ENCODE measurements at places on chromosomes 6 and 20.
A peak's percentile ranks its signal among the peaks of the same experiment; 100 is the strongest.

DNA sequence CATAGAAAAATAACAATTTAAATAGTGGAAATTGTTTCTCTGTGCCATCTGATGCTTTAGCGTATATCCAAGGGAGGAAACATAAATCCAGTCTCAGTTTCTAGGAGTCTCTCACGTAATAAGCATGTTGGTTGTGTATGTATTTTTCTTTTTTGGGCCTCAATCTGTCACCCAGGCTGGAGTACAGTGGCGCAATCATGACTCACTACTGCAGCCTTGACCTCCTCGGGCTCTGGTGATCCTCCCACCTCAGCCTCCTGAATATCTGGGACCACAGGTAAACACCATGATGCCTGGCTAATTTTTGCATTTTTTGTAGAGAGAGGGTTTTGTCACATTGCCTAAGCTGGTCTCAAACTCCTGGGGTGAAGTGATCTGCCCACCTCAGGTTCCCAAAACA is 78.6 kb upstream of the PLN start:
- no peak for DNase-seq

- DNase-seq = no peak
Measured at GRCh38 chr6:160010067-160010466, 41.2 kb downstream of the IGF2R start.

GRCh38 chr20:38676576-38676975 is 47.7 kb upstream of the SLC32A1 start:
- no peak for DNase-seq

- DNase-seq = no peak
Measured at GRCh38 chr6:85600713-85601313, 7.2 kb upstream of the SNX14 start.

DNA sequence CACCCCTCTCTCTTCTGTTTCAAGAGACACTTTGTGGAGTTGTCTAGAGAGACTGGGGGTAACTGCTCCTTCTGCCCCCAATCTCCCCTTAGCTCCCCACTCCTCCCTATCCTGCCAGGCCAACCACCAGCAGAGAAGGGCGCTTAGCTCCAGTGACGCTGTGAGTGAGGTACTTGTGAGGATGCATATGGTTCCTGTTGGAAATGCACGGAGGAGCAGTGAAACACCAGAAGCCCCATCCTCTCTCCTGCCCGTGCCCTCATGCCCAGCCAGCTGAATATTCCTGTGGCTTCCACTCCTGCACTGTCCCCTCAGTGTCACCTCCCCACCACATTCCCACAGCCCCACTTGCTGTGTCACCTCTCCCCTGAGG is 11.9 kb downstream of the NT5E start:
- DNase-seq = no peak

GRCh38 chr6:110287462-110288341 is 70.4 kb downstream of the METTL24 start:
- no peak for DNase-seq

GRCh38 chr6:152595499-152595898 is 41.7 kb downstream of the SYNE1 start:
- DNase-seq = no peak

DNA sequence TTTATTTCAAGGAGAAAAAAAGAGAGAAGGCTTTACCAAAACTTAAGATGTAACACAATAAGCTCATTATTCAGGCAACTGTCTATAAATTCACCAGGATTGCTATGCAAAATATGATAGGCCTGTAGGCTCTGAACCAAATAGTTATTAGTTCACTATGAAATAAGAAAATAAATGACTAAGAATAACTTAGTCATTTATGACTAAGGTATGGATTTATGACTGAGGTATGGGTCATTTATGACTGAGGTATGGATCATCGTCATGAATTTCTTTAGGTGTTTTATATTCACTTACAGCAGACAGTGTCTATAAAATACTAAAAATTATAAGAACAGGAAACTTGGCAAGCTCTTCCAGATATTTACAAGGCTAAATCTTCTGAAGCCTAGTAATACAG is 52.1 kb upstream of the SNX9 start:
- no peak for DNase-seq

DNA sequence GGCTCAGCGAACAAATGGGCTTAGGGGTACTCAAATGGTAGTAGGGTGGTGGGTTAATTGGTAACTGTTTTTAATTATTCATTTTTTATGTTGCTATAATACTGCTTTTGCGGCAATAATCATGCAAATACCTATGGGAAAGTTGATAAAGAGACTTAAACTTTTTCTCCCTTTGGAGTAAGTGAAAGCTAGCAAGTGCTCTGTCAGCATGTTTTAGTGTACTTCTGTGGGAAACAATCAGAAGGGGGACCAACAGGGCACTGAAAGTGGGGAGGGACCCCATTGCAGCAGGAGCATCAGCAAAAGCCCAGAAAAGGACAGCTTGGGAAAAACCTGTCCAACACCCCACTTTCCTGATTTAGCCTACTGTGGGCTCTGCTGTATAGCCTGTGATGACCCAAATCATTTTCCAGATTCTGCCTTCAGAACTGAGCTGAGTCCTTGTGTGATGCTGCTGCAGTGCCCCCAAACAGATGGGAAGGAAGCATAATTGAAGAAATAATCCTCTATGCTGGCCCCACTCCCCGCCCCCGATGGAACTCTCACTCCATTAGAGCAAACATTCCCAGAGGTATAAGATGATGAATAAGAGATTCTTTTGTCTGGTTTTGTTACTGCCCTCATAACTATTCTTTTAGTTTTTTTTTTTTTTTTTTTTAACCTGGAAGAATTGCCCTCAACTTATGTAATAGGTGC is 322.8 kb downstream of the CD83 start:
- DNase-seq = no peak

DNA sequence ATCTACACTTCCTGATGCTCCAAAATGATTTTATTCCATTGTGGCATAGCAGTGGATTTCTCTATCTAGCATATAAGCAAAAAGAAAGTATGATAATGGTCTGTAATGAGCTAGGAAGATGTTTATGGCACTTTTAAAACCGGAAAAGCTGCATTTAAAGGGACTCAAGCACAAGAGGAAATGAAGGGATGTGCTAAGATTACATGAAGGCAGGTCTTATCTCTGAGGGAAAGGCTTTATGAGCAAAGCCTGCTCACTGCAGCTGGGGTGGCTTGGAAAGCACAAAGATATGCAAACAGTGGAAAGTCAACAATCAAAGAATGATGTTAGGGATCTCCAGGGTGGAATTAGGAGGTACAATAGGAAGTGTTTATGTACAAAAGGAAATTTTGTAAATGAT is 138.2 kb downstream of the TENT5A start:
- DNase-seq = no peak

GRCh38 chr6:41072836-41073202 is at the start of gene NFYA:
NFYA (plus strand) TSS chr6:41072974; CDS start chr6:41079090, 6,116 bp downstream.
- peak; percentile 99 for DNase-seq

DNA sequence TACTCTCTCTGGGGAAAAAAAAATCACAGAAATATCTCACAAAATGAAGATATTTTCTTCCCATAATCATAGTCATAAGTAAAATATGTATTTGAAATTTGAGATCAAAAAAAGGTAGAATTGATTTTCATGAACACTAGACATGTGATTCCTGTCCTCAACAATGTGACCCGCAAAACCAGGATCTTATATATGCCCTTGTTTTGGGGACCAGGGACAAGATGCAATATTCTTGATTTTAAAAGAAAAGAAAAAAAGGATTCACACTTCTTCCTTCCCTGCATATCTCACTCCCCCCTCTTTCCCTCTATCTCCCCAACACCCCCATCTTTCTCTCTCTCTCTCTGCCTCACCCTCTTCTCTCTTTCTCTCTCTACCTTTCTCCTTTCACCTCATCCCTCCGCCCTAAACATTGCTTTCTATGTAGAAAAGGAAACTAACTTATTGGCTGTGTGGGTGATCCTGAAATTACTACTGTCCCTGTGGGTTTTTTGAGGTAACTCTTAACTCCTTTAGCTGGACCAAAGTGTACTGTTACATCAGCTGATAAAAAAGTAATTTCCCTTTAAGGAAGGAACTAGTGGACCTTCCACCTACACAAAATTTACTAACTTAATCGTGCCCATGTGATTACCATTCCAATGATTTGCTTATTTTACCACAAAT is 85.6 kb downstream of the AIG1 start:
- no peak for DNase-seq

DNA sequence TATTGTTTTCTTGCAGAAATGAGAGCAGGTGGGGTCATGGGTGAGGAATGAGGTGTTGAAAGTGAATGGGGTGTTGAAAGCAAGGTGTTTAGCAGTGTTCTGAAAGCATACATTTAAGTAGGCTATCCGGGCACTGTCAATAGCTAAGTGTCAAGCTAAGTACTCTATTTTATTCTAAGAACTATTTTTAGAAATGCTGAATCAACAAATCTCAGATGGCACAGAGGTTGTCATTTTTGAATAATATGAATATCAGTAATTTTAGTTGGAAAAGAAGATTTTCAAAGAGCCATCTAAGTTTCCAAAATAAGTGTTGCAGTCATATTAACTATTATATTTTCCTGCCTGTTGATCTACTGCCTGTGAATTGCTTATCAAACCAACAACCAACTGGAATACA is 21.7 kb upstream of the SLC17A3 start:
- no peak for DNase-seq

All from stimulated activated CD4-positive, alpha-beta T cell treated with anti-CD3 and anti-CD28 coated beads, Interleukin-4, amount 100 ng/mL, for 48 hours (primary cell).